AG04450 (cell line): ENCODE measurements at places on chromosomes 6 and 20.

DNA sequence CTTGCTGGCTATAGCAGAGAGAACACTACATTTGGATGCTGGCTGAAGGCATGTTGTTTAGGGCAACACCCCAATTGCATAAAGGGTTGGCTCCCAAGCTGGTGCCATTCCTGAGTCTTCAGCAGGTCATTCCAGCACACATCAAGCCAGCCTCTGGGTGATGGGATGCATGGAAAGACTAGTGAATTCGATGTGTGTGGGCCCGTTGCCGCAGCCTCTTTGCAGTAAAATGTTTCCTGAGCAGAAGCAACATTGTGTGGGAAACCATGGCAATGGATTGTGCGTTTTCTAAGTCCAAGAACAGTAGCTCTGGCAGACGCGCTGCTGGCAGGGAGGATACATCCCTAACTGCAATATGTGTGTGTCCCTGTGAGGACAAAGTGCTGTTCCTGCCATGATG lies 142.4 kb upstream of the SLC24A3 start:
- no peak for DNase-seq

GRCh38 chr6:150599199-150600009 lies at the start of gene PLEKHG1:
TSS of gene PLEKHG1 (plus strand) at chr6:150599885. CDS start at chr6:150733682, 133,797 bp downstream.
- no peak for DNase-seq

- no peak for DNase-seq
Measured at GRCh38 chr20:48794360-48794759, 33.4 kb downstream of the PREX1 start.

DNA sequence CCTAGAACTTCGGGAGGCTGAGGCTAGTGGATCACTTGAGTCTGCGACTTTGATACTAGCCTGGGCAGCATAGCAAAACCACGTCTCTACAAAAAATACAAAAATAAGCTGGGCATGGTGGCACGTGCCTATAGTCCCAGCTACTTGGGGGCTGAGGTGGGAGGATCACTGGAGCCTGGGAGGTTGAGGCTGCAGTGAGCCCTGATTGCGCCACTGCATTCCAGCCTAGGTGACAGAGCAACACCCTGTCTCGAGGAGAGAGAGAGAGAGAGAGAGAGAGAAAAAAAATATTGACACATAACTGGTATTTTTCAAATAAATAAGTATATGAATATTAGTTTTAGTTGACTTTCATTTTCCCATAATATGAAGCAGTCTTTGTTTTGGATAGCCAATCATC lies 222.2 kb downstream of the BTBD9 start:
- DNase-seq: no peak

DNA sequence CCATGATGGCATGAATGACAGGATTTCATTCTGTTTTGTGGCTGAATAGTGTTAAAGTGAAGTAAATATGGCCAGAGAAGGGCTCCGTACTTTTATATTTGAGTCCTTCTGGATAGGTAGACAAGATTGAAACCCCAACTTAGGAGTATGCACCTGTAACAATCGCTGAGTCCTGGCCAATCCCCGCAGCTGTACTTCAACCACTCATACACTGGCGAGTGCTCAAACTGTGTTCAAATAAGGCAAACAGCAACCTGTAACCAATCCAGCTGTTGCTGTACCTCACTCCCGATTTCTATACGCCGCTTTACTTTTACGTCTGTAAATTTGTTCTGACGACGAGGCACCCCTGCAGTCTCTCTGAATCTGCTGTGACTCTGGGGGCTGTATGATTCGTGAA lies 6.7 kb downstream of the TTLL2 start:
- DNase-seq: no peak

DNA sequence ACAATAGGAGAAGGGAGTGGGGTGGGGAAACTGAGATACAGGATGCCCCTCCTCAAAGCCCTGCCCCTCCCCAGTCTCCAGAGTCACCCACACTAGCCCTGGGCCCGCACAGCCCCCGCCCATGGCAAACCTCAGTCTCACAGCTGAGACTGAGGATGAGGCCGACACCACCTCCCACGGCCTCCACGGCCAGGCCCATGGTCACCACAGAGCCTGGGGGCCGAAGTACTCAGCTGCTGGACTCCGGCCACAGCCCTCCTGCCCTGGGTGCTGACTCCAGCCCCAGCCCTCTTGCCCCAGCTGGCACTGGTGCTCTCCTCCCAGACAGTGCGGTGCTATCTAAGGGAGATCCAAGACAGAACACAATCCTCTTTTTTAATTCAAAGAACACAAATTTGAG lies 176.1 kb downstream of the TTLL2 start:
- DNase-seq: no peak

GRCh38 chr20:48064929-48065328 lies 279.6 kb upstream of the SULF2 start:
- no peak for DNase-seq

GRCh38 chr6:47258724-47259347 lies 50.9 kb downstream of the TNFRSF21 start:
- DNase-seq: no peak

- DNase-seq: no peak
Measured at GRCh38 chr6:55756531-55757031, 118.8 kb downstream of the BMP5 start.

DNA sequence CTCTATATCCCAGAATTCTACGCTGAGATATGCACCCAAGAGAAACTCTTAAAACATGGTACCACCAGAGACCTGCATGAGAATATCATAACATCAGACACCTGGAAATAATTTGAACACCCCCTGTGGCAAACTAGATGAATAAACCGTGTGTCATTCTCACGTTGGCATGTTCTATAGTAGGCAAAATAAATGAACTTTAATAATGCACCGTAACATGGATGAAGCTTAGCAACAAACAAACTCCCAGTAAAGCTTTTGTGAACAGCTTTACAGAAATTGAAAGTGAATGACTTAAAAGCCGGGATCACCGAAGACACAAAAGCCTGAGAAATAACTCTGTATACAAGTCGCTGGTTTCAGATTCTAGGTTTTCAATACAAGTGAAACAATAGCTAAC lies 1166.8 kb upstream of the CITED2 start:
- no peak for DNase-seq

GRCh38 chr6:152402791-152403190 lies 234.4 kb downstream of the SYNE1 start:
- no peak for DNase-seq

- no peak for DNase-seq
Measured at GRCh38 chr6:89984926-89985750, 90.9 kb downstream of the GJA10 start.

DNA sequence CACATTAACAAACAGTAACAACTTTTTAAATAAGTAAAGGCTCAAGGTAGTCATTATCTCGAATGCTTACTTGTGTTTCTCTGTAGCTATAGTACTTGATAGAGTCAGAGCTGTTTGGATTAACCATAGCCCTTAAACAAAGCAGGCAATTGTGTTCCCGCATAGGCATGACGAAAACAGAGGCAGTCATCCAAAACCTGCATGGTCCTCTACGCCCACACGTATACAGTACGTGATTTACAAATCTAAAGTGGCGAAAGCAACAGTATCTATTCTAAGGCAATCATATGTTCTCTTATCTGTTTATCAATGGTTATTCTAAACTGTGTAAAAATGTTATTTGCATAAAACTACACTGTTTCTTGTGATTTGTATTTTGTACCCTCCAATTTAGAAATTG lies 31.8 kb downstream of the HFE start:
- no peak for DNase-seq

DNA sequence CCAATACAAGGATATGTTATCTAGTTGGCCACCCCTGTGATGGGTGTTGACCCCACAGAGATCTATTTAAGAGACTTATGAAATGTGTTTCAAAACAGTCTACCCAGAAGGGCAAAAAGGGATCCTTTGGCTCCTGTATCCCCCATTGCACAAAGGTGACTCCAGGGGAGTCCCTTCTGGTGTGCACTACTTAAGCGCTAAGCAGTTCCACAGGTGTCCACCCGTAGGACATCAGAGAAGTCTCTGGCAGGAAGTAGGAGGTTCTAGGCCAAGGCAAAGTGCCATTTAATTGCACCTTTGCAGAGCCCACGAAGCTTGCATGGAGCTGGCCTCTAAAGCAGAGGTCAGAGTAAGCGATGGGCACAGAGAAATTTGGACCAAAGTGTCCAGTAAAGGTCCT lies 147.7 kb downstream of the MRPL14 start:
- DNase-seq: no peak

- DNase-seq: no peak
Measured at GRCh38 chr6:142926177-142926493, 18.8 kb downstream of the HIVEP2 start.

DNA sequence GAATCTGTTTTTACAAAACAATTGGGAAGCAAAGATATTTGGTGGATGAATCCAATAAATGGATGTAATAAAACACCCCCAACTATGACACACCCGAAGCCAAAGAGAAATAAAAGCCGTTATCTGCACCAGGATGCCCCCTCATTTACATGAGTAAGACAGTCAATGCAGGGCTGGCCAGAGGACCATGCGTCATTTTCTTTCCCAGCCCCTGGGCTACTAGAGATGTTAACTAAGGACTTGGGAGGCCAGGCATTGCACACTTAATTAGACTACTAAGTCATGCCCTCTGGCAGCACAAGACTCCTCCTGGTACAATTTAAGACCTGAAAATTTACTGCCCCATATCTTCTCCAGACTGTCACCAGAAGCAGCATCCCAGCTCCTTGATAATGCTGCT lies 3.2 kb downstream of the LEMD2 start:
- no peak for DNase-seq

- no peak for DNase-seq
Measured at GRCh38 chr6:108897371-108897770, 49.1 kb downstream of the ARMC2 start.

DNA sequence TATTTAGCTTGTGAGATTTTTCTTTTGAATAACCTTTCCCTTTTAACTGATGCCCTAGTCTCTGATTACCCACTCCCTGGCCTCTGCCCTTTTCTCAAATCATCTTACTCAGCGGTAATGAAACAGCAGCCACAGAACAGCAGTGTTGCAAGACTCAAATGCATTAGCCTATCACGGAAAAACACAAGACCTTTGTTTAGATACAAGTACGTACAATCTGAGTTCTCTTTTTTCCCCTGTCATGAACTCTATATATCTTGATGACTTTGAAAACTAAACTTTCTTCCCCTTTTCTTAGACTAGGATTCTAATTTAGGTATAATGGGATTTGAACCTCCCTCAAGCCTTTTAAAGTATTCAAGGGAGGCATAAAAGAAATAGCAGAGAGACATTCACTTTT lies 1034.9 kb downstream of the EYS start:
- DNase-seq: no peak

GRCh38 chr6:45118754-45119153 lies 209.4 kb upstream of the RUNX2 start:
- DNase-seq: no peak

DNA sequence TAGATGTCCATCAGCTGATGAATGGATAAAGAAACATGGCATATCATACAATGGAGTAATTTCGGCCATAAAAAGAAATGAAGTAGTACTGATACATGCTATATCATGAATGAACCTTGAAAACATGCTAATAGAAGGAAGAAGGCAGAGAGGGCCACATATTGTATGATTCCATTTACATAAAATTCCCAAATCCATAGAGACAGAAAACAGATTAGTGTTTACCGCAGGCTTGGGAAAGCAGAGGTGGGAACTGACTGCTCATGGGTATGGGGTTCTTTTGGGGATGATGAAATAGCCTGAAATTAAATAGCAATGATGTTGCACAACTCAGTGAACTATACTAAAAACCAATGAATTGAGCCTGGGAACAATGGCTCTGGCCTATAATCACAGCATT lies 58.3 kb downstream of the SERAC1 start:
- no peak for DNase-seq

- no peak for DNase-seq
Measured at GRCh38 chr20:37283530-37284195, 5.8 kb upstream of the MANBAL start.

DNA sequence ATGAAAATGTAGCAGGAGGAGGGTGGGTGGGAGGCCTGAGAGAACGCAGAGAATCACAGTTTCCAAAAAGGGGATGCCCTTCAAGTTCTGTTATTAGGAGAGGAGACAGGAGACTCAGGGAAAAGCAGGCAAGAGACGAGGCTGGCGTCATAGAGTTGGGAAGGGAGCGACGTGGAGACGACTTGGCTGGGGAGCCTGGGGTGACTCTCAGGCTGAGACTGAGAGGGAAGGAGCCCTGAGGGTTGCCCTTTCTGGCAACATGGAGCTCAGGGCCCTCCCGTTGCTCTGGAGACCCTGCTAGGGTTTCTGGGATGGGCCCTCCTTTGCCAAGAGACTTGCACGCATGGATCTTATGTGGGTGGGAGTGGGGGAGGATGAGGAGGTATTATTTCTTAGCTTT lies 108.9 kb downstream of the CDH4 start:
- DNase-seq: no peak

- DNase-seq: no peak
Measured at GRCh38 chr6:81906709-81907204, 154.3 kb upstream of the TENT5A start.

GRCh38 chr6:111770263-111771093 lies 102.8 kb downstream of the FYN start:
- no peak for DNase-seq

GRCh38 chr6:165701564-165702354 lies 38.7 kb upstream of the PDE10A start:
- no peak for DNase-seq

DNA sequence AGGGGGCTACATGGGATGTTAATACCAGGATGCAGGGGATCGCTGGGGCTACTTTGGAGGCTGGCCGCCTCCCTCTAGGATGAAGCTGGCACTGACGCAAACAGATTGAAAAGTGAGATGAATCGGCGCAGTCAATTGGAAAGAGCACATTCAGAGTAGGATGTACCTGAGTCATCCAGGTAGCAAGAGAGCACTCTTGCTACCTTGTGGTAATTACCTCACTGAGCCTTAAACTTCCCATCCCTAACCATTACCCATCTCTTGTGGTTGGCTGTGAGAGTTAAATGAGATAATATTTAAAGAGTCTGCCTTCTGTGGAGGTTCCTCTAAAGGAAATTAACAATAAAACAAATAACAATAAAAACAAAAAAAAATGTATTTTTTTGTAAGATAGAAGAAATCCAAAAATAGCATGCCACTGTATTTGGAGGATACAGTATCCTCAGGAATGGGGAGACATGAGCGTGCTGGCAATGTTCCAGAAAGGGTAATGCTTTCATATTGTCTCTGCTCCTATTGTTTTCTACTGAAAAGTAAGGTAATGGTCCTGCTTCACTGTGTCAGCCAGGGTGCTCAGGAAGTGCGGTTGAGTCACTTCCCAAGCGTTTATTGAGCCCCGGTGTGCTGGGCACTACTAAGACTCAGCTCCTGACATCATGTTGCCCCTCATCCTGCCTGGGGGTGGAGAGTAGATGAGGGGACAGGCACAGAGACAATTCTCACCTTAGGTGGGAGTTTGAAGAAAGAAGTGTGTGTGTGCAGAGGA lies 301.1 kb downstream of the EYA4 start:
- no peak for DNase-seq

- no peak for DNase-seq
Measured at GRCh38 chr6:157267109-157267611, 56.2 kb downstream of the TMEM242 start.

- DNase-seq: no peak
Measured at GRCh38 chr6:118872726-118873125, 21.2 kb upstream of the ASF1A start.

GRCh38 chr20:3802524-3803239 lies 6.6 kb downstream of the CDC25B start:
- DNase-seq: no peak
